ENCODE measurements at places on chromosomes 2 and 18. TPM values are rescaled to one million over a fixed set of nuclear protein-coding genes. Genes with fewer than 3 reads are reported as not detected.

DNA sequence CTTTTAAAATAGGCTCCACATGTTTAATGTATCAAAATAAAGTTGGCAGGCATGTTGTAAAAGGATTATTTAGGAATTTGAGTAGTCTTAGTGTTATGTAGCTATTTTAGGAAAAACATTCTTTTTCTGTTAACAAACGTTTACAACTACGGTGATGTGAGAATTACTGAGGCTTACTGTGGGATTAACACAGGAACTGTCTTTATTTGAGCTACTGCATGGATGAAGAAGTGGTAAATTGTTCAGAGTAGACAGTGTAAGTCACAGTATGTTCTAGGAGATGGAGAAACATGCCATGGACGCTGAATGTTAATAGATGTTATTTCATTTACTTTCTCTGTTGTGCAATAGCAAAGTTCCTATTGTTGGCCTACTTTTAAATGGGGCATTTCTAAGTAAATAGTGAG, 1.6 kb downstream of the PPM1B start:
- no peak for DNase-seq

- DNase-seq: no peak
Measured at GRCh38 chr2:209049608-209050007, 374.2 kb upstream of the MAP2 start.

DNA sequence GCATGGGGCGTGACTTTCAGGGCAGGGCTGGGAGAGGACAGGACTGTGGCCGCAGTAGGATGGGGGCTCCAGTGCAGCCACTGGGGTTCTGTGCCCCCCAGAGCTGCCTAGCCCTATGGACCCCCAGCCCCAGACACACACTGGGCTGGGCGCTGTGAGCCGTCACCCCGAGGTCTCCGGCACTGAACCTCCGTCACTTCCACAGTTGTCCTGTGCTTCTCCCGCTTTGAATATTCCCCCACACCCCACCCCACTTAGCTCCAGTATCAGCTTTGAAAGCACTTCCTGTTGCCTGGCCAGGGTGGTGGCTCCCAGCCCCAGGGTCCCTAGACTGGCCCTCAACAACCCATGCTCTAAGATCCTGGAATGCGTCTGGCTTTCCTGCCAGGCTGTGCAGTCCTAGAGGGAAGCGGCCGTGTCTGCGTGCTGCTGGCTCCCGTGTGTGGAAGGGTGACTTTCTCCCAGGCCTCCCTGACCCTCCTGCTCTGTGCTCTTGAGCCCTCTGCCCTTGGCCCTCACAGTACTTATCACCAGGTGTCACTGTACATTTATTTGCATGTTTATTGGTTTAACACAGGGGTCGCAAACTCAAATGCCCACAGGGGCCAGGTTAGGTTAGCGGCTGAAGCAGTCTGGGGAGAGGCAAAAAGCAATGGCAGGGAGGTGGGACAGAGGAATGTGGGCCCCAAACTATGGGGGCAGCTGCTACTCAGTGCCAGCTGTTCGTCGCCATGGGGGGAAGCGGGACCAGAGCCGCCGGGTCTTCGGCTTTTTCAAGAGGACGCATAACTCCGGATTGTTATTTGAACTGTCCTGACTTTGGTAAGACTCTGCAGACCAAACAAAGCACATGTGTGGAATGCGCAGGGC, 9.9 kb downstream of the OBSL1 start:
- DNase-seq: no peak

DNA sequence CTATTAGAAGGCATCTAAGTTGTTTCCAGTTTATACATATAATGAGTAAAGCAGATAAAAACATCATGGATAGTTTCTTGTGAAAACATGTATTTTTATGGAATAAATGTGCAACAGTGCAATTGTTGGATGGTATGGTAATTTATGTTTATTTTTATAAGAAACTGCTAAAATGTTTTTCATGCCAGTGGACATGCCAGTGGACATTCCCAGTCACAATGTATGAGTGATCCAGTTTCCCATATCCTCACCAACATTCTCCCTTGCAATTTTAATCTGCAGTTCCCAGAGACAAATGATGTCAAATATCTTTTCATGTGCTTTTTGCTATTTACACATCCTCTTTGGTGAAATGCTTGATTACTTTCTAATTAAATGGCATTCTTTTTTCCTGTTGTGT, 818.6 kb downstream of the SUCLG1 start:
- no peak for DNase-seq

DNA sequence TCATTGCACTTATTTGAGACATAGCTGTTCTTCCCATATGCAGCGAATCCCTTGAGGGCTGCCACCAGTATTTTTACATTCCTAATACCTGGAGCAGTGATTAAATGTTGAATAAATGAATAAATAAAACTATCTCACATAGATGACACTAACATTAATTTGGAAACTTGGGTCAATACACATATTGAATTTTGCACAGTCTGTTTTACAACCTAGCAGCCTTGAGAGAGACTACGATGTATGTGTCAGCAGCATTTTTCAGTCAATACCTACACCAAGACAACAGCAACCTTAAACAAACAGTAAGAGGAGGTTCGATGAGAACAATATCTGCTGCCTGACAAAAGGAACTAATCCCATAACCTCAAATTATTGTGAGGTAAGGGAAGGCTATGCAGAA, 53.4 kb downstream of the NBAS start:
- no peak for DNase-seq

- no peak for DNase-seq
Measured at GRCh38 chr2:125870264-125870663, 785.7 kb upstream of the GYPC start.

- no peak for DNase-seq
Measured at GRCh38 chr2:73415906-73416305, 30.3 kb downstream of the ALMS1 start.

GRCh38 chr18:11002796-11003195, 146.6 kb downstream of the PIEZO2 start:
- DNase-seq: no peak

DNA sequence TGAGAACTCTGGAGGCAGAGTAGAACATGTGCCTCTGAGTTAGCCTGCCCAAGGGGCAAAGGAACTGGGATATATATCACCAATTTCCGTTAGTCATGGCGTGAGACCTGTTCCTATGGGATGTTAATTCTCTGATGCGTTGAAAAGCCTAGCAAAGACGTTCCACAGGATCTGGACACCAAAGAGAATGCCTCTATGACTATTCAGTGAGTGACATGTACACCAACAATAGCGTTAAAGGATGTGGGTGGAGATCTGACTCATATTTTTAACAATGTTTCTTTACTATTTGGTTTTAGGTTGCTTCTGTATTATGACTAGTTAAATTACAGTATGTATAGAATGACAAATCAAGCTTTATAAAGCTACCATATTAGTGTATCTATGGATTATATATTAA, 320.9 kb upstream of the MC4R start:
- no peak for DNase-seq

DNA sequence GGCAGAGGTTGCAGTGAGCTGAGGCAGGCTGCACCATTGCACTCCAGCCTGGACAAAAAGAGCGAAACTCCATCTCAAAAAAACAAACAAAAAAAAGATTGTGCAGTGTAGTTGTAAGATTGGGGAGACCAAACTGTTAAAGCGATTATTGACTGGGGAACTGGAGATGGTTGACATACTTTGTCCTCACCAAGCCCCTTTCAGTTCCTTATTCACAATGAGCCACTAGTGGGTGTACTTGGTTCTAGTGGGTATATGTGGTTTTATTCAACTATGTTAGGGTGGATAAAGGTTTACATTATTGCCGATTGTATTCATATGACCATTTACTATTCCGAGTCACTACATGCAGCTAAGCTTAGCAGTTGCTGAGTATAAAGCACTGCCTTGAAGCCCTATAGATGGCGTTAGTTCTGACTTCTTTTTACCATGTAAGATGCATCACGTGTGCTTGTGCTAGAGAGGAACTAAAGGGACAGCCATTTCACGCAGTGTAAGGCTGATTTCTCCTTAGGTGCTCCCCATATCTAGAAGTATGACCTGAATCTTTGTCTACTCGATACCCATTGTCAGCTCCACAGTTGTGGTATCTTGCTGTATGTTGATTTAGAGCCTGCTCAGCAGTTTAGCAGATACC, 12.1 kb downstream of the EIF4E2 start:
- DNase-seq: no peak

Gene GBX2
- total RNA-seq: not detected
